ENCODE measurements at places on chromosomes 11 and 22. TPM values are rescaled to one million over a fixed set of nuclear protein-coding genes. Genes with fewer than 3 reads are reported as not detected.

DNA sequence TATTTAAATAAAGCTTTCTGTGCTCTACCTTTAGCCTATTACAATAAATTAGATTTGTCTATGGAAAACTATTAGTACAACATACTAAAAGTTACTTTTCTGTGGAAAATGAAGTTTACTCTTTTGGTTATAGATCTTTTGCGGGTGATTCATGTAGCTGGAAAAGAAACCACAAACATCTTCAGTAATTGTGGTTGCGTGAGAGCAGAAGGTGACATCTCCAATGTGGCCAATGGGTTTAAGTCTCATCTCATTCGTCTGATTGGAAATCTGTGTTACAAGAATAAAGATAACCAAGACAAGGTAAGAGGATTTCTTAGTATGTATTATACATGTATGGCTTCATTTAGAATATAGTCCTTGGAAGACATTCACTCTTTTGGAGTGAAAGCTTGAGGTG, 68.6 kb downstream of the ATXN10 start:
- H3K4me1 ChIP-seq, result peaks cover 38% of the 10 kb centered on the region
- no peak overlapping the region for H3K27ac ChIP-seq
- peaks cover 6% of the 10 kb centered on the region for H3K36me3 ChIP-seq
- no peak for DNase-seq
- no peak overlapping the region for H3K4me3 ChIP-seq

DNA sequence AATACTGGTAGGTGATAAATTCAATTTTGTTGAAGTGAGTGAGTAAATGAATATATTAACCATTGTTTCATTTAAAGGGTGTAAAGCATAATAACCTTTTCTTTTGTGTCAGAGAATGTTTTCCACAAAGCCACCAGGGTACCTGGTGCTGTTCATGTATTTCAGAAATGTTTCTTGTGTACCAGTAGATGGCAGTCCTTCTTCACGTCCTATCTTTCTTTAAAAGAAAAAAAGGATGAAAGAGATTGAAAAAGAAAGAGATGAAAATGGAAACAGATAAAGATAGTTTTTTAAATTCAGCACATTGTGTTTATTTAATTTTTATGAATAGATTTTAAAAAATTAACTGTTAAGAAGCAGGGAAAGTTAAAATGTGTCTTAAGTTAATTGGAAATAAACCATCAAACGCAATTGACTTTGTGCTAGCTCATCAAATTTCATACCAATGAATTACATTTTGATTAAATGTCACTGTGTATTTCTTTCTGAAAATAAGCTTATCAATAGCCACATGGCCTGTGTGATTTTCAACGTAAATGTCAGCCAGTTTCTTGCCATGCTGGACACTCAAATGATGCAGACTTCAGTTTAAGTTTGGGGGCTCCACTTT, 65.5 kb upstream of the CHORDC1 start:
- DNase-seq, result no peak
- H3K4me3 ChIP-seq, result no peak overlapping the region
- no peak overlapping the region for H3K27ac ChIP-seq
- H3K27me3 ChIP-seq, result no peaks in the 10 kb centered on the region
- no peaks in the 10 kb centered on the region for H3K36me3 ChIP-seq
- H3K4me1 ChIP-seq, result no peaks in the 10 kb centered on the region

- no peak overlapping the region for H3K4me3 ChIP-seq
- DNase-seq, result no peak
- no peak overlapping the region for H3K27ac ChIP-seq
- no peaks in the 10 kb centered on the region for H3K27me3 ChIP-seq
- H3K36me3 ChIP-seq, result no peaks in the 10 kb centered on the region
- no peaks in the 10 kb centered on the region for H3K4me1 ChIP-seq
These were observed 83.7 kb upstream of the SEPTIN5 start for GRCh38 chr22:19630614-19631013.

The FOLR1 gene
- total RNA-seq, result not detected

The CTTN gene
- total RNA-seq, result 578 TPM

DNA sequence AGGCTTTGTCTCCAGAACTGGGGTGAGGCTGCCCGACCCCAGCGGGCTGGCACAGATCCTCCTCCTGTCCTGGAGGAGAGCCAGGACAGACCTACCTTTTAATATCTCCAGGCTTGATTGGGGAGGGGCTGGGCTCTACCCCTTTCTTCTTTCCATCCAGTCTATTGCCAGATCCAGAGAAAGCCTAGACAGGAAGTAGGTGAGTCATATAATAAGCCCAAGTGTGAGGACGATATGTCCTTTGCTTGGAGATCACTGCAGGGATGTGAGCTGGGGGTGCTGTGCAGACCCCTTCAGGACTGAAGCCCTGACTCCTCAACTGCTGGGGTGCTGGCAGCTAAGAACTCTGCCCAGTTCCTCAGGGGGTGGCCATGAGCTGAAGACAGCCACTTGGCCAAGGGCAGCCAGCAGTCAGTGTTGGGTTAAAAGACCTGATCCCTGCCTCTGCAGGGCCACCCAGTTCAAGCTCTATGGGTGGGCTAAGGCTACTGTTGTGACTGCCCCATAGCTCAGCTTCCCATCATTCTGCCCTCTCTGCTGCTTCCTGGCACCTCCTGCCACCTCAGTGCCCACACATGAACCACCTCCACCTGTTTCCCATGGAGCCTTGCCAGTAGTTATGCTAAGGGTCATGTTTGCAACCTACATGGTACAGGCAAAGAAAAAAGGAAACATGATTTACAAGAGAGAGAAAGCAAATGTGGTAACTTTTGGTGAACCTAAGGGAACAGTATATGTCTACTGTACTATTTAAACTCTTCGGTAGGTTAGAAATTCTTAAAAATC, 8.3 kb upstream of the C22orf39 start:
- no peaks in the 10 kb centered on the region for H3K27me3 ChIP-seq
- no peak overlapping the region for H3K27ac ChIP-seq
- no peak for DNase-seq
- H3K36me3 ChIP-seq, result peaks cover 49% of the 10 kb centered on the region
- H3K4me3 ChIP-seq, result no peak overlapping the region
- no peaks in the 10 kb centered on the region for H3K4me1 ChIP-seq

GRCh38 chr11:45799562-45799961, 5.4 kb upstream of the SLC35C1 start:
- no peak overlapping the region for H3K27ac ChIP-seq
- H3K27me3 ChIP-seq, result no peaks in the 10 kb centered on the region
- no peak for DNase-seq
- H3K36me3 ChIP-seq, result no peaks in the 10 kb centered on the region
- H3K4me1 ChIP-seq, result no peaks in the 10 kb centered on the region
- H3K4me3 ChIP-seq, result no peak overlapping the region

The DNAL4 gene
- total RNA-seq, result 20.8 TPM

The C11orf97 gene
- total RNA-seq, result not detected

DNA sequence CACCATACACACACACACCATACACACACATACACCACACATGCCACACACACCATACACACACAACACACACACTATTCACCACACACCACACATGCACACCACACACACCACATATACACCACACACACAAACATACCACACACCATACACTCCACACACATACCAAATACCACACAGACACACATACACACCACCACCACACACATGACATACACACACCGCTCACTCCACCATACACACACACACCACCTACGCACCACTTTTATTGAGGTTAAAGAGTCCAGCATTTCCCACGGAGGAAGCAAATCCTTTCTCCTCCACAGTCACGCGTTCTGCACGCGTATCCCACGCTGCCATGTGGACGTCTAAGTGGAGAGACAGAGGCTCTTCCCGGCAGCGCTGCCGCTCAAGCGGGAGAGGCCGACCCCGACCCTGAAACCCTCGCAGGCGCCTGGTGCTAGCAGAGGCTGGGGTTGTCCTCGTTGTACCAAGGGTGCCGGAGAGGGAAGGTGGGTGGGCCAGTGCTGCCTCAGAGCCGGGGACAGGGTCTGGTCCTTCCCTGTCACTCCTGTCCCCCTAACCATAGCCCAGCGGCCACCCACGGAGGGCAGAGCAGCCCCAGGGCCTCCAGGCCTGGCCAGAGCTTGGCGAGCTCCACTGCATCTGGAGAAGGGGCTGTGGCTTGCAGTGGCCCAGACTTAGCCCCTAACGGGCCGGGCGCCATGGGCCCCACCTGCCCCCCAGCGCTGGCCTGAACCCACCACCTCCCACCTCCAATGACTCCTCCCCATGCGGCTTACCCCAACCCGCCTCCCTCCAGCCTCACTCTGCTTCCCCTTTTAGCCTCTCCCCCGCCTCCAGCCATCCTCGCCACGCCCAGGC, 1495.0 kb downstream of the BRD1 start:
- no peaks in the 10 kb centered on the region for H3K27me3 ChIP-seq
- H3K4me1 ChIP-seq, result no peaks in the 10 kb centered on the region
- no peaks in the 10 kb centered on the region for H3K36me3 ChIP-seq

GRCh38 chr11:47243454-47243853, 5.2 kb downstream of the ACP2 start:
- H3K36me3 ChIP-seq, result peaks cover 51% of the 10 kb centered on the region
- no peak for DNase-seq
- H3K4me1 ChIP-seq, result peaks cover 13% of the 10 kb centered on the region

The LGALS12 gene
- 0.54 TPM for total RNA-seq

The BACE1 gene
- 67.3 TPM for total RNA-seq

GRCh38 chr22:46619240-46619829, 851 bp upstream of the GRAMD4 start:
- no peaks in the 10 kb centered on the region for H3K27me3 ChIP-seq
- no peaks in the 10 kb centered on the region for H3K36me3 ChIP-seq
- no peak overlapping the region for H3K27ac ChIP-seq
- DNase-seq, result no peak
- H3K4me1 ChIP-seq, result peaks cover 11% of the 10 kb centered on the region

The MYO7A gene
- 15.2 TPM for total RNA-seq

DNA sequence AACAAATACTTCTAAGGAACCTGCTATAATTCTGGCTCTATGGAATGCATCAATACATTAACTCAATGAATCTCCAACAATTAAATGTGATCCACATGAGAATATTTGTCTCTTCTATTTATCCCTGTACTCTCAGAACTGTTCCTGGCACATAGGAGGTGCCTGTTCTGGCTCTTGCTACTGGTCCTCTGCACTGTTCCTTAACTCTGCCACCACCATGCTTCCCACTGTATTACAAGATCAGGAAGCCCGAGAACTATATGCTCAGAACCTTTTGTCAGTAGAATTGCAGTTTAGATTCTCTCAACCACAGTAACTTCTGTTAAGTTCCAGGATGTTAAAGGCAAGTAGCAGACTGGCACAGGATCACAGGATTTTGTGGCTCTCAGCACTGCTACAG, 376.3 kb upstream of the CCDC90B start:
- H3K36me3 ChIP-seq, result no peaks in the 10 kb centered on the region

DNA sequence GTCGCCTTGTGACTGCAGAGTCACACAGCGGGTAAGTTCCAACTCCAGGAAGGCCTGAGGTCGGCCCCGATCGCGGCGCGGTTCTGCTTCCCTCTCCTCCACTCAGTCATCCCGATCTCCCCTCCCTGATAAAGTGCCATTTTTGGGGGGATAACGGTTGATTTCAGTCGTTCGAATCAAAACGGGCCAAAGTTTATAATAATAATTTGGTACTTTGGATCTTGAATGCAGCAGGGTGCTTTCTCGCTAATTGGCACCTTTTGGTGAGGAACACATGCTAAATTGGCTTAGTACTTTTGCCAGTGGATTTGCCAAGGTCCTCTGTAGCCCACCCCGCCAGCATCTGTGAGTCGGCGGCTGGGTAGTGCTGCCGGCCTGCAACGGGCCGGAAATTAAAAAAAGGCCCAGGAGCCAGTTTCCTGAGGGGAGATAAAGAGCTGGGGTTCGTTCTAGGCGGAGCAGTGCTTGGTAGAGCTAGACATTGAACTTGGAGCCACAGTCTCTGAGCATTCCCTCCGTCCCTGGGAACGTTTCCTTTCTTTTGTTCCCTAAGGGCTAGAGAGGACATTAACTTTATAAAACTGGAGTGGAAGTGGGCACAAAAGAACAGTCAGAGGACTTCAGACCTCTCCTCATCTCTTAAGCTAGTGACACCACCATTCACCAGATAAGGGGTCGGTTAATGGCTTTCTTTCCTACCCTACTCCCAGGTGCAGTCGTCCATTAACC, 997 bp downstream of the UBE2L3 start:
- H3K27ac ChIP-seq, result peak overlapping the region; percentile 79
- no peak for DNase-seq
- H3K36me3 ChIP-seq, result no peaks in the 10 kb centered on the region
- peak overlapping the region; percentile 95 for H3K4me3 ChIP-seq
- H3K4me1 ChIP-seq, result peaks cover 25% of the 10 kb centered on the region
- no peaks in the 10 kb centered on the region for H3K27me3 ChIP-seq

The MUC6 gene
- total RNA-seq, result not detected

The TENM4 gene
- total RNA-seq, result 6.1 TPM

The HTR3B gene
- not detected for total RNA-seq

- H3K27me3 ChIP-seq, result no peaks in the 10 kb centered on the region
- H3K4me3 ChIP-seq, result no peak overlapping the region
- H3K36me3 ChIP-seq, result no peaks in the 10 kb centered on the region
- no peak for DNase-seq
- no peaks in the 10 kb centered on the region for H3K4me1 ChIP-seq
These were observed 80.9 kb upstream of the CD44 start for GRCh38 chr11:35057926-35058668.

DNA sequence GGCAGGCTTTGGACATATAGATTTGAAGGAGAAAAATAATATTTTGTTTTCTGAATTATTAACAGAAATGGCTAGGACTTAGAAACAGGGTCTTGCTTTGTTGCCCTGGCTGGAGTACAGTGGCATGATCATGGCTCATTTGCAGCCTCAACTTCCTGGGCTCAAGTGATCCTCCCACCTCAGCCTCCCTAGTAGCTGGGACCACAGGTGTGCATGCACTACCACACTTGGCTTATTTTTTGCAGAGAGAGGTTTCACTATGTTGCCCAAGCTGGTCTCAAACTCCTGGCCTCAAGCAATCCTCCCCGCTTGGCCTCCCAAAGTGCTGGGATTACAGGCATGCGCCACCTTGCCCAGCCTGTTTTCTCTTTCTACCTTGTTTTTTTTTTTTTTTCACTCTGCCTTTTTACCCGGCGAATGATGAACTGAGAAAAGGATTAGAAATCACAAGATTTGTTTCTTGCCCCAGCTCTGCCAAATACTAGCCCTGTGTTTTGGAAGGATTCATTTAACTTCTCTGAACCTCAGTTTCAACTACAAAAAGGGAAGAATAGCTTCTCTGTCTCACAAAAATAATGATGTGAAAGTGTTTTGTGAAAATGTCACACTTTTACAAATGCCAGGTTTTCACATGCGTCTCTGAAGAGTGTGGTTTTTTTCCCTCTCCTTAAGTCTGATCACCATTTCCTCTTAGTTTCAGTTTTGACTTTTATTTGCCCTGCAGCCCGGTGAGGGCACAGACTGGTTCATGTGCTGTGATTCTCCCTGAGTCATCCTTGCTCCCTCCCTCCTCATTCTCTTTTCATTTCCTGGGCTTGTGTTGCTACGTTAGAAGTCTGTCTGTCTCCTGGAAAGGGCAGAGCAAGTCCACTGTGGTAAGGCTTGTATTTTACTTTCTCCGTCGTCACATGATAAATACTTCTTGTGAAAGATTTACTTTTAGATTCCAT, 67.7 kb downstream of the BCL2L13 start:
- peak overlapping the region; percentile 69 for H3K4me3 ChIP-seq
- H3K27ac ChIP-seq, result peak overlapping the region; percentile 55
- peaks cover 6% of the 10 kb centered on the region for H3K4me1 ChIP-seq
